ENCODE measurements at places on chromosomes 2 and 18.
A peak's percentile ranks its signal among the peaks of the same experiment; 100 is the strongest.

DNA sequence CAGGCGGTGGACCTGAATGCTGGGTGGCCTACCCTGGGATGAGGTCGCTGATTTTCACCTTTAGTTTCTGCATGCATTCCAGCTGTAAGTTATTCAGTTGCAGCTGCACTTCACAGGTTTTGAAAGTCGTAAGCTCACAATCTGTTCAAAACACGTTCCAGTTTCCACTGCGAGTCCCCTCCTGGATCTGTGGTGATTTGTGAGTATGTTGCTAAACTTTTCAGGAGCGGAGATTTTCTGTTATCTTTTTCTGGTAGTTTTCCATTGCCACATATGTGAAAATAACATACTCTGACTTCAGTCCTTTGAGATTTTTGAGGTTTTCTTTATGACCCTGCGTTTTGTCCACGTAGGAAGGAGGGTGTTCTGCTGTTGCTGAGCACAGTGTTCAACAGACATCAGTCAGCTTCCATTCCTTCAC lies 102.1 kb downstream of the SNTG2 start:
- H3K27ac ChIP-seq = no peak overlapping the region
- peaks cover 3% of the 10 kb centered on the region for H3K4me1 ChIP-seq
- no peak overlapping the region for H3K4me3 ChIP-seq
- peaks cover 7% of the 10 kb centered on the region for H3K27me3 ChIP-seq

- no peak overlapping the region for H3K27ac ChIP-seq
- H3K27me3 ChIP-seq = no peaks in the 10 kb centered on the region
- no peaks in the 10 kb centered on the region for H3K36me3 ChIP-seq
- no peak for DNase-seq
- no peak overlapping the region for H3K4me3 ChIP-seq
These were observed 160.7 kb upstream of the EPAS1 start for GRCh38 chr2:46136481-46136880.

GRCh38 chr2:236794176-236794957 lies 224.7 kb downstream of the ACKR3 start:
- peaks cover 2% of the 10 kb centered on the region for H3K27me3 ChIP-seq
- no peak for DNase-seq
- H3K36me3 ChIP-seq = no peaks in the 10 kb centered on the region

- H3K27me3 ChIP-seq = no peaks in the 10 kb centered on the region
- H3K36me3 ChIP-seq = peaks cover 53% of the 10 kb centered on the region
- peak overlapping the region; percentile 88 for H3K27ac ChIP-seq
These were observed 174.1 kb downstream of the ANKRD44 start for GRCh38 chr2:197136452-197136851.

- peak overlapping the region; percentile 81 for H3K4me3 ChIP-seq
- H3K4me1 ChIP-seq = peaks cover 78% of the 10 kb centered on the region
- DNase-seq = no peak
These were observed 194.4 kb upstream of the ID2 start for GRCh38 chr2:8487461-8487932.

GRCh38 chr2:240250985-240251847 lies 110.8 kb upstream of the OTOS start:
- H3K27ac ChIP-seq = no peak overlapping the region
- H3K4me1 ChIP-seq = no peaks in the 10 kb centered on the region
- no peak for DNase-seq
- H3K4me3 ChIP-seq = no peak overlapping the region

DNA sequence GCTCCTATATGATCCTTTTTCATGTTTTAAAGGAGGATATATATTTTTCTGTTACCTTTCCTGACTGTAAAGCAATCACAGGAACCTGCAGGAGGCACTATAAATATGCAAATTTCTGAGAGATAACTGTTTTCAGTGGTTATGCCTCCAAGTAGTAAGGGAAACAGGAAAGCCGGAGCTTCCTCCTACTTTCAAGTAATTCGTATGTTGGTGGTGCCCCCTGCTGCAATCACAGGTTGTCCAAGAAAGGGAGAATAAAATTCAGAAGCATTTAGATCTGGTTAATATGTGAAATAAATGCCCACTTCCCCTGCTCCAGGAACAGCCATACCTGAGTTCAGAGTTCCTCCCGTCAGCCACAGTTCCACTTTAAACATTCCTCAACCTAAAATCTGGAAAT lies 12.0 kb upstream of the BCL11A start:
- no peak for DNase-seq
- no peak overlapping the region for H3K27ac ChIP-seq
- peaks cover 26% of the 10 kb centered on the region for H3K27me3 ChIP-seq
- H3K36me3 ChIP-seq = no peaks in the 10 kb centered on the region

GRCh38 chr2:218859556-218859987 lies at the start of gene WNT6:
Gene WNT6, plus strand, starts transcription at chr2:218859805. Its CDS starts 233 bp downstream, at chr2:218860038.
- H3K27ac ChIP-seq = no peak within 1 kb of the TSS
- H3K4me3 ChIP-seq = peak within 1 kb of the TSS; percentile 29
- H3K36me3 ChIP-seq = no peaks in the 10 kb centered on the region
- peaks cover 15% of the 10 kb centered on the region for H3K4me1 ChIP-seq
- peaks cover 85% of the 10 kb centered on the region for H3K27me3 ChIP-seq

- no peaks in the 10 kb centered on the region for H3K4me1 ChIP-seq
- H3K27me3 ChIP-seq = no peaks in the 10 kb centered on the region
- H3K4me3 ChIP-seq = no peak overlapping the region
- no peak for DNase-seq
These were observed 243.4 kb downstream of the ALPK2 start for GRCh38 chr18:58385472-58385871.

DNA sequence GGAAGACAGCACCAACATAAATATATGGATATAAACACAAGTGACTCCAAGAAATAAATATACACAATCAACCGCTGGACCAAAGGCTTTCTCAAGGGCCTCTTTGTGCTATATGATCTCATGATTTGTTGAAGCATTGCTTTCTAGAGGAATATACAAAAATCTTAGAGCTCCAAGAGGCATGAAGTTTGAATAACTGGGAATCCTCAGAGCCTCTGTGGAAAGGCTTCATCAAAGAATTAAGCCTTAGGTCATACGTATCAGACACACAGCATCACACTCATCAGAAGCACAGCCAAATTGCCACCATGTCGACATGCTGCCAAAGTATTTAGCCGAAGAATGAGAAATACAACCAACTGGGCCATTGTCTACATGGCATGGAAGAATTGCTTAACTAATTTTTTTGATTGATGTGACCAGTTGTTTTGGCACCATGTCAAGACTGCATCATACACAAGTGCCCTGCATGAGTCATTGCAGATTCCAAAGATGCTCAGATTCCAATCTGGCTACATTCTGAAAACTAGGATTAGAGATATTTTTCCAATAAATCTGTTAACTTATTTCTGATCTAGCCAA lies 860.6 kb upstream of the ZEB2 start:
- DNase-seq = no peak
- H3K4me1 ChIP-seq = no peaks in the 10 kb centered on the region
- H3K4me3 ChIP-seq = no peak overlapping the region
- H3K27ac ChIP-seq = no peak overlapping the region
- H3K27me3 ChIP-seq = no peaks in the 10 kb centered on the region
- H3K36me3 ChIP-seq = no peaks in the 10 kb centered on the region

DNA sequence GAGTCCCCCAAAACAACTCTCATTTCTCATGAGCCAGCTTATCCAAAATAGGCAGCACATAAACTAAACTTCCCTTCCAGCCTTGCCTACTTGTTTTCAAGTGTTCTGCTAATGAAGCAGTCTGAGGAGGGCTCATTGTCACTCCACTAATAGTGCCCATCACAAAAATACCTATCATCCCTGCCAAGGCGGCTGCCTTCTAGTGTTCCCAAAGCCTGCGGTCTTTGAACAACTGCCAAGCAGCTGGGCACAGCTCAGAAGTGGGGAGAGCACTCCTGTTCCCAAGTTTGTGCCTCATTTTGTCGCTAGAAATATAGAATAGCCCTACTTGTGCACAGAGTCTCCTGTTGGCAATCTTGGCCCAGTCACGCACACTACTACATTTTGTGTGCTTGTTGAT lies 50.3 kb downstream of the DTNA start:
- H3K4me3 ChIP-seq = no peak overlapping the region
- no peaks in the 10 kb centered on the region for H3K4me1 ChIP-seq
- DNase-seq = no peak
- H3K36me3 ChIP-seq = no peaks in the 10 kb centered on the region

DNA sequence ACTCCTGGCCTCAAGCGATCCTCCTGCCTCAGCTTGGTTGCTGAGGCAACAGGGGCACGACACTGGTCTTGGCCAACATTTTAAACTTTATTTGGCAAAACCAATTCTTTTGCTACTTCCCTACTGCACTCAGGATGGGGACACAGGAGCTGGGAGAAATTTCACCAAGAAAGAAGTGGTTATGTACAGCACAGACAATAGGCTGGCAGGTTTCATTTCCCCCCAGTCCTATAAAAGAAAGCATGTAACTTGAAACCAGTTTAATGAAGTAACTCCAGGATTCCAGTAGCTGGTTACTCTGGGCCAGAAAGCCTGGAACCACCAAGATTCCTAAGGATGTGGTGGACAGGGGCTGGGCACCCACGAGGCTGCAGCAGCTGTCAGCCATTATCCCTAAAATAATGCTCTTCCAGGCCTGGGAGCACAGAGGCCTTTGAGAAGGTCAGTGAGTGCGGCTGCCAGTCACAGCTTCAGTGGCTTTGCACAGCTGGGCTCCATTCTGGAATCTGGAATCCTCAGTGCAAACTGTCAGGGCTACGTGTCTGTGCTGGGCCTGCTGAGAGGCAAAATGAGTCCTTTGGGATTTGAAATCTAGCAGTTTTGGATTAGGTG lies 142.3 kb upstream of the ITGA6 start:
- H3K27ac ChIP-seq = no peak overlapping the region
- peaks cover 19% of the 10 kb centered on the region for H3K4me1 ChIP-seq

GRCh38 chr18:9838144-9838877 lies 47.5 kb upstream of the TXNDC2 start:
- no peak overlapping the region for H3K27ac ChIP-seq
- DNase-seq = no peak
- H3K4me1 ChIP-seq = no peaks in the 10 kb centered on the region
- H3K4me3 ChIP-seq = no peak overlapping the region
- peaks cover 8% of the 10 kb centered on the region for H3K27me3 ChIP-seq
- H3K36me3 ChIP-seq = no peaks in the 10 kb centered on the region

DNA sequence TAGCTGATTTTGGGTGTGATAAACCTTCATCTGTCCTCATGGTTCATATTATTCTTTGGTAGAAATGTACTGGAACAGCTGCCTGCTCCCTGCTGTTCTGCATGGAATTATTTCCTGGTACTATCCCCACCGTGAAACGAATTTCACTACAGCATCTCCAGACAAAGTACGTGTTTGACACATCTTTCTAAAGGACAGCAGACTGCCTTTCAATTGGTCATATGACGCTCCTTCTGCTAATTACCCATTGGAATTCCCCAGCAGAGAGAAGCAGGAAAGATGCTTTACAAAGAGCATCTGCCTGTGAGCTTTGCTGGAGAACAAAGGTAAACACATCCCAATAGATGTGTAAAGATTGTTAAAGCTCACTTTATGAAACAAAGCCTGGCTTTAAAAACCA lies 4.4 kb upstream of the RFX8 start:
- no peaks in the 10 kb centered on the region for H3K36me3 ChIP-seq
- no peak overlapping the region for H3K27ac ChIP-seq
- no peak for DNase-seq
- H3K4me3 ChIP-seq = no peak overlapping the region
- peaks cover 19% of the 10 kb centered on the region for H3K4me1 ChIP-seq
- peaks cover 7% of the 10 kb centered on the region for H3K27me3 ChIP-seq

DNA sequence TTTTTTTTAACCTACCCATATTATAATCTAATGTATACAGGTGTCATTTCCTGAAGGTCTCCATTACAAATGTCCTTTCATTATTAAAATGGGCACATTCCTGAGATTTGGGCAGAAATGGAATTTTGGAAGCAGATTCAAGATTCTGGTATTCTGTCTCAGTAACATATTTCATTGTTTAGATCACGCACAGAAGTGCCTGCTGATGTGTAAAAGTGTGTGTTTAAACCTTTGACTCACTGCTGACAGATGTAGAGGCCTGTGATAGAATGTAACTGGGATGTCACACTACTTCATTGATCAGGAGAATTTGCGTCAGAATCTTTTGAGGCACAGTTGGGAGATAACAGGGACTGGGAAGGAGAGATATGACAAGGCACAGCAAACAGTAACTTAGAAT lies 276.8 kb upstream of the EPAS1 start:
- DNase-seq = no peak
- H3K4me1 ChIP-seq = no peaks in the 10 kb centered on the region
- H3K4me3 ChIP-seq = no peak overlapping the region
- no peak overlapping the region for H3K27ac ChIP-seq
- H3K36me3 ChIP-seq = peaks cover 7% of the 10 kb centered on the region

Measured in activated naive CD8-positive, alpha-beta T cell treated with anti-CD3 and anti-CD28 coated beads, Interleukin-2, amount 50 U/mL, for 24 hours (primary cell).